ENCODE measurements at places on chromosomes 11 and 22.

- no peak for DNase-seq
Measured at GRCh38 chr22:33635766-33636165, 284.5 kb downstream of the LARGE1 start.

GRCh38 chr11:11510939-11511338 is 110.9 kb downstream of the GALNT18 start:
- no peak for DNase-seq

DNA sequence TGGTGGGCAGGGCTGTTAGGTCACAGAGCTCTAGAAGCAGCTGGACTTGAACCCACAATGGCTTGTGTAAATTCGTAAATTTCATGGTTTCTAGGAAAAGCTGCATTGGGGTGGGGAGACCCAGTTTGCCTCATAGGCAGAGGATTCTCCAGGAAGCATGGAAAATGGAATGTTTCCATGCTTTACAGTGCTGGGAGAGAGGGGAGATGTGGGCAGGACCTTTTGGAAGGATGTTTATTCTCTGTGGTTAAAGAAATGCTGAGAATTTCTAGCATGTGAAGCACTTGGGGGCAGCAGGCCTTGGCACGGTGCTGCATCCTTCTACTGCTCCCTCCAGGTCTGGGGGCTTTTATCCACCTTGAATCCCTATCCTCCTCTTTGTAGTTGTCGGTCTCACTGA is 46.3 kb downstream of the TRAF6 start:
- no peak for DNase-seq

DNA sequence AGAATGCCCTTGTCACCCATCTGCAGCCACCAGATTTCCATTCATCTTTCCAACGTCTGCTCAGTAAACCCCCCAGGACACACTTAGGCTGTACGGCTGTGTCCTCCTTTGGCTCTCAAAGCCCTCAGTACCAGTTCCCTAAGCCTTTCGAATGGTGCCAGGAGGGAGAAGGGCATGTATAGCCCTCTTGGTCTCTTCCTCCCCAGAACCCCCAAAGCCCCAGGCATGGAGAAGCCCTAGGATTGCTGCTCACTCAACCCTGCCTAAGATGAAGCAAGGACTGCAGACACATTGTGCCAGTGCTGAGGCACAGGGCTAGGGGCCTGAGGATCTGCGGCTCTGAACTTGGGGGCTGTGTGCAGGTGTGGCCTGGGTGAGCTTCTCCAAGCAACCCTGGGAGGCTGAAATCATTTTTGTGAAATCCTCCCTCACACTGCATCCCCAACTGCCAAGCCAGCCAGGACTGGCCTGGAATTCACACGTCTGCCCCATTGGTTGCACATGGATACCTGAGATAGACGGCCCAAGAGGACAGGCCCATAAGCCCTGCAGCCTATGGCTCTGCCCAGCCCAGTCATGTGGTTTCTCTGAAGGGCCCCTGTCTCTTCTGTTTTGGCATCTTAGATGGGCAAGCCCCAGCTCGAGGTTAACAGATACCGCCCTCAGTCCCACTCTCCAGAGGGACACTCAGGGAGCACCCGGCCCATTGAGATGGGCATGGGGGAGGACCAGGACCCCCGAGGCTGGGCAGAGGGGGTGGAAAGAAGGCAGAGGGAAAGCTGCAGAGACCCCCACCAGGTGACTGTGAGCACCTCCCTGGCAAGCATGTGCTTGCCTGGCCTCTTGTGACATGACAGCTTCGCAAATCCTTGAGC is 34.0 kb downstream of the KCNQ1OT1 start:
- DNase-seq = no peak

GRCh38 chr11:34655335-34656008 is 34.6 kb downstream of the EHF start:
- peak; percentile 63 for DNase-seq

GRCh38 chr11:96050435-96051182 is 126.7 kb upstream of the MTMR2 start:
- no peak for DNase-seq

GRCh38 chr22:20750461-20751184 is 23.3 kb upstream of the SERPIND1 start:
- peak; percentile 49 for DNase-seq

- DNase-seq = no peak
Measured at GRCh38 chr11:105632316-105632715, 22.4 kb downstream of the GRIA4 start.

DNA sequence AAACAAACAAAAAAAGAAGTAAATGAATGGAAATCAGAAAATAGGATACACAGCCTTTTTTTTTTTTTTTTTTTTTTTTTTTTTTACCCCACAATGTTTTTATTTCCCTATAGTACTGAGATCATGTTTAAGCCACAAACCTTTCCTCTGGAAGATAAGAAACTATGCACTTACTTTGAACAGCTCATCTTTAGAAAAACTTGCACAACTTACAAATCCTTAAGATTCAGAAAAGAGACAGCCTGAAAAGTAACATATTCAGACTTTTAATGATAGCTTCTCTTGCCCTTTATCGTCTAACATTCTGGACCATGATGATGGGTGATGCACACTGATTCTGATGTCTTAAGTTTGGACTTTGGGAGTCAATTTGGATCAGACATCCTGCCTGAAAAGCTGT is 80.3 kb downstream of the TNRC6B start:
- peak; percentile 42 for DNase-seq

- no peak for DNase-seq
Measured at GRCh38 chr11:67572747-67573419, 10.7 kb upstream of the GSTP1 start.

- no peak for DNase-seq
Measured at GRCh38 chr22:46897246-46897623, 134.8 kb downstream of the TBC1D22A start.

DNA sequence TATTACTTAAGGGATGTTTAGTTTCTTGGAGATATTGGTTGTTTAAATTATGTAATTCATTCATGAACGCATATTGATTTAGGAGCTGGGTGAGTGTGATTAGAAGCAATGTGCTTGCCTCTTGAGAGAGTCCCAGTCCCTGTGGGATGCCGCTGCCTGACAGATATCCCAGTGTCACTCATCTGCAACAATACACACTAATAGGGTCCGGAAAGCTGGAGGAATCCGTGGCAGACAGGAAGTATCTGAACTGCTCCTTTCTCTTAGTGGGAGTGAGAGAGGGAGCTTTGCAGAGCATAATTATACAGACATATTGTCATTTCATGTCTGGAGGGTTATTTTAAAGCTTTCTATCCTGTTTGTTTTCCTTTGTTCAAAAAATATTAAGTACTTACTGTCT is 17.4 kb downstream of the AMOTL1 start:
- no peak for DNase-seq

- no peak for DNase-seq
Measured at GRCh38 chr11:130391711-130392110, 36.7 kb downstream of the ADAMTS8 start.

DNA sequence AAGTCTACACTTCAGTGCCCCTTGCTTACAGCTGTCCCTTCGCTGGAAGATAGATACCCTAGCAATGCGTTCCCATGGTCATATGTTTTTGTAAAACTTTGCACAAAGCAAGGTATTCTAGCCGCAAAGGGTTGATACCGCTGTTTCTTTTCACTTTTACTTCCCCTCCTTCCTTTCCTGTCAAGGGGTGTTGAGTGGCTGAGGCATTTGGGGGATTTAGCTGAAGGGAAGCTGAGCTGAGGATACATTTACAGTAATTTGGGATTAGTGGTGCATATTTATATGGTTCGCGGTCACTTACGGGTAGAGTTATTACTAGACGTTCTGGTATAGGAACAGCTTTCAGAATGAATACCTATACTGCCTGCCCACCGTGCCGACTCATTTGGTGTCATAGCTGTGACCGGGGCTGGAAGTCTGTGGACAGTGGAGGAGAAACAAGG is 86.9 kb upstream of the WNT11 start:
- no peak for DNase-seq

DNA sequence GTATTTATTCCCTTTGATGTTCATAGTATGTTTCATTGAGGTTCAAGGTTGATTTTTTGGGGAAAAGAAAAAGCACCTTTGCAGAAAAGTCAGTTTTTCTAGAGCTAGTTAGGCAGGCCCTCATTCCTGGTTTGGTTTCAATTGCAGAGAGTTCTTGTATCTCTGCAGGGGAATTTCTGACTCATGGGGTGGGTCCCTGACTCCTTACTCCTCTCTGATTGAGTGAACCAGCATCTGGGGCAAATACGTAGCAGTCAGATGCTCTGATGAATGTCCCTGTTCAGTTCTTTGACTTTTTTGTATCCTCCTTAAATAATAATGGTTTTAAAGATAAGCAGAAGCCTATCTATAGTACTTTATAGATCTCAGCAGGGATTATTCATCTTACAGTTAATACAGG is 7.7 kb upstream of the NCR3LG1 start:
- DNase-seq = peak; percentile 65

GRCh38 chr22:19377565-19378343 is 53.8 kb downstream of the HIRA start:
- DNase-seq = no peak

GRCh38 chr11:113507341-113507740 is 32.1 kb upstream of the DRD2 start:
- DNase-seq = no peak

- DNase-seq = no peak
Measured at GRCh38 chr11:128893578-128894285, 2.6 kb downstream of the KCNJ5 start.

GRCh38 chr22:42061041-42061440 is 9.6 kb downstream of the NAGA start:
- DNase-seq = no peak

DNA sequence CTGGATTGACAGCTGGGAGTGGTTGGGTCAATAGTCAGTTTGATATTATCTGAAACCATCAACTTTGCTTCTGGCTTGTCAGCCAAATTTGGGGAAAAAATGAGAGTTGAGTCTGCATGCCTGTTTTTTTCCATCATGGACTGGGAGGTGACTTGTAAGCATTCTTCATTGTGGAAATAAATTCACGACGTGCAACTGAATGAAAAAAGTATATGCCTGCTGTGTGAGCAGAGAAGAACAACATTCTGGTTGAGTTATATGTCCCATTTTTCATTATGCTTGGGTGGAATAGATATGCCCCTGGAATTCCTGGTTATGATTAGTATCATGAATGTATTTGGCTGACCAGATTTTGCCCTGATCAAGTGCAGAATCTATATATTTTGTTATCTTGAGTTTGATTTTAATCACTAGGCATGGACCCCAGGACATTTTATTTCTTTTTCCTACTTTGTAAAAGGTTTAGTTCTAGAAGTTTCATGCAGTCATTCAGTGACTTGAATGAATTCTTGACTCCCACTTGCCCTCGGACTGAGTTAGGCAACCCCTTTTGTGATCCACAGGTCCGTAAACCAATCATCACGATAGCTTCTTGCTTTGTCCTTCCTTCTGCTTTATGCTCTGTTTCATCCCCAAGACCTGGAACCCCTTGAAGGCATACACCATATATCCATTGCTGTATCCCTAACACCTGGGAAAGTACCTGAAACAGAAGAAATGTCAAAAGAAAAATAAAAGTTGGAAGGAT is 205.8 kb downstream of the NAV2 start:
- no peak for DNase-seq

DNA sequence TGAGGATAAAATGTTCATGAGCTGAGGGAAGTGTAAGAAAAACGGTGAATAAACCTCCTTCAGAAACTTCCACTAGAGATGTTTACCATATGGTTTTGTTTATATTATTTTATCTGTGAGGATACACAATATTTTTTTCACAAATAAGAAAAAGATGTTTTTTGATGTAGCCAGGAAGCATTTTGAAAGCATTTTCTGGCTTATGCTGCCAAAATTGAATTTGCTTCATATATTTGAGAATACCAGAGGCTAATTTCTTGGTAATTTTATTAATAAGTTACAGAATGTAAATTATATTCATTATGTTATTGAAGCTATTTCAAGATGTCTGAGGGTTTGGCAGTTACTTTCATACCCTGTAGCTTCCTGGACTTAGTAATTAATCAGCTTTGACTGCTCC is 686.6 kb downstream of the LUZP2 start:
- DNase-seq = no peak

DNA sequence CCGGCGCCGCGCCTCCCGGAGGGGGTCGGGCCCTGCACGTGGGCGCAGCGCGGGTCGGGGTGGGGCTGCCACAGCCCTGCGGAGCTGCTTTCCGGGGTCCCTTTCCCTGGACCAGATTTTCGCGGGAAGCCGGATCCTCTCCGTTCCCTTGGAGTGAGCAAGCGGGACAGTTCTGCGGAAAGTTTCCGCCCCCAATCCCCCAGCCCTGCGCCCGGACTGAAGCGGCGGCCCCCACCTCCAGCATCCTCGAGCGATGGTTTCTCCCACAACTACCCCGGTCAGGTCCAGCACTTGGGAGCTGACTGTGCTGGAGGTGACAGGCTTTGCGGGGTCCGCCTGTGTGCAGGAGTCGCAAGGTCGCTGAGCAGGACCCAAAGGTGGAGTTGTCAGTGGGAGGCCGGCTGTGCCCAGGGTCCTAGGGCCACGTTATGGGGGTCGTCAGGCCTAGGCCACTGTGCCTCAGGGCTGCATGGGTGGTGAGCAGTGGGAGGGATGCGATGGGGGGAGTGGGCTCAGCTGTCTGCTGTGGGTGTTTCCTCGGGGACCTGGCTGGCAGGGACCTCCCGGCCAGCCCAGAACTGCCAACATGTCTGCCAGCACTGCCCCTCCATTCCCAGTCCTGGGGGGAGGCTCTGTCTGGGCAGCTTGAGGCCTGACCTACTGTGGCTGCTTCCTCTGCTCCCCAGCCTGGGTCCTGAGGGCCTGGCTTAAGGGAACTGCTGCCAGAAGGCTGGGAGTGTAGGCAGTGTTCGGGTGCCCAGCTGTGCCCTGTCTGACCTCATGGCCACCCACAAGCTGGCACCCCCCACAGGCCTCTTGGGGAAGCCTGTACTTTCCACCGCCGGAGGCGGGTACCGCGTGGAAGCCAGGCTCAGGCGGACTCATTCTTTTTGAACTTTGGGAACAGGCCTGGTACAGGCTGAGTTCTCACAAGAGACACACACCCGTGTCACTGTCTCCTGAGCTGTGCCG is 726 bp downstream of the ST3GAL4 start:
- DNase-seq = peak; percentile 36

GRCh38 chr11:108338750-108339149 is 115.9 kb downstream of the ATM start:
- no peak for DNase-seq

- no peak for DNase-seq
Measured at GRCh38 chr22:20154602-20155187, 3.8 kb upstream of the CCDC188 start.

DNA sequence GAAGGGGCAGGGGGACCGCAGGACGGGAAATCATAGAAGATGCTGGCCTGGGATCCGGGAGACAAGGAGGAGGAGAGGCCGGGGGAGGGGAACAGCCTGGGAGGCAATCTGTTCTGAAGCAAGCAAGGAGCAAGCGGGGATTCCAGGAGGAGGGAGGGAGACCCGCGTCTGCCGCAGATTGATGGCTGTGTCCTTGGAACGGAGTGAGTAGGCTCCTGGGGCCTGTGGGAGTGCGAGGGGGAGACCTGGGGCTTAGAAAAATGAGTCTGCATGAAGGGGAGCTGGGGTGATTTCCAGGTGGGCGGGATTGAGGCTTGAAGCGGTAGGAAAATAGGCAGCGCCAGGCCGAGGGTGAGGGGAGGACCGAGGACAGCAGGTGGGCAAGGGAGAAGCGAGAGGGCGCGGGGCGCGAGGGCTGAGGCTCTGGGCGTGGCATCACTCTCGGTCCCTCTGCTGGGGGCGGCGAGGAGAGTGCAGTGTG is 1.6 kb upstream of the LRRC55 start:
- DNase-seq = no peak
